ENCODE measurements at places on chromosomes 13 and 19. TPM values are rescaled to one million over a fixed set of nuclear protein-coding genes. Genes with fewer than 3 reads are reported as not detected.

Gene ZNF66
- total RNA-seq, result 3.9 TPM

Gene ZNF841
- total RNA-seq, result 26.6 TPM

Gene TPTE2
- total RNA-seq, result not detected

Gene ZNF20
- 2.8 TPM for total RNA-seq

DNA sequence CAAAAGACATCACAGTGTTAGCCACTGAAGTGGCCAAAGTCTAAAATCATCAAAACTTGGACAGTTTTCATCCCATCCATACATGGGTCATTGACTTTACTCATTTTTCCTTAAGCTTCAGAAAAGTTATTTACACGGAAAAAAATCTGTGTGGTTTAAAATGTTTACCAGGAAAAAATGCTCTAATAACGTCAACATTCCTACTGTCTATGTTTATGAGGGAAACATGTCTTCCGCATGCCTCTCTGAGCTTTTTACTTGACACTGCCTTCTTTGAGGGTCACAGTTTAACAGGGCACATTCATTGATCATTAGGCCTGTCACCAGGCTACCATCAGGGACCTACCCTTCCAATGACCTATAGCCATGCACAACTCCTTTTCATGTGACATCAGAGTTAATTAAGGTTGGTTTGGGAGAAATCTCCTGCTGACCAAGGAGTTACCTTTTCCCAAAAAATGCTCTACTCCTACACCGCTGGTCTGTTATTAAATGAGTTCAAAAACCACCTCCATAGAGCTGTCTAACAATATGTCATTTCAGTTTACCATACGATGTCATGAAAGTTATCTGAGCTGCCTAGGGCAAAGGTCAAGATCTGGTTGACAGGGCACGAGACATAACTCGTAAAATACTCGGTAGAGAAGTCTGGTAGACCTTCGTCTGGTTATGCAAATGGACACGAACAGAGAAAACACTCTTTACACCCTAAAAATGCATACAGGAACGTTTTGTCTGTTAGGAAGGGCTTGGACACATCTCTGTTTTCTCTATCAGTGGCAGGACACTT lies 17.8 kb downstream of the FLT1 start:
- no peaks in the 10 kb centered on the region for H3K36me3 ChIP-seq
- H3K27me3 ChIP-seq, result no peaks in the 10 kb centered on the region
- DNase-seq, result no peak
- no peaks in the 10 kb centered on the region for H3K4me1 ChIP-seq
- no peak overlapping the region for H3K4me3 ChIP-seq
- no peak overlapping the region for H3K27ac ChIP-seq

- peak within 1 kb of the TSS; percentile 16 for H3K27ac ChIP-seq
- no peaks in the 10 kb centered on the region for H3K27me3 ChIP-seq
- no peak for DNase-seq
- H3K36me3 ChIP-seq, result peaks cover 38% of the 10 kb centered on the region
- no peaks in the 10 kb centered on the region for H3K4me1 ChIP-seq
These were observed at the start of gene RINL for GRCh38 chr19:38877781-38878574. Gene RINL (minus strand): TSS chr19:38878275. CDS start chr19:38876742, 1,533 bp downstream.

DNA sequence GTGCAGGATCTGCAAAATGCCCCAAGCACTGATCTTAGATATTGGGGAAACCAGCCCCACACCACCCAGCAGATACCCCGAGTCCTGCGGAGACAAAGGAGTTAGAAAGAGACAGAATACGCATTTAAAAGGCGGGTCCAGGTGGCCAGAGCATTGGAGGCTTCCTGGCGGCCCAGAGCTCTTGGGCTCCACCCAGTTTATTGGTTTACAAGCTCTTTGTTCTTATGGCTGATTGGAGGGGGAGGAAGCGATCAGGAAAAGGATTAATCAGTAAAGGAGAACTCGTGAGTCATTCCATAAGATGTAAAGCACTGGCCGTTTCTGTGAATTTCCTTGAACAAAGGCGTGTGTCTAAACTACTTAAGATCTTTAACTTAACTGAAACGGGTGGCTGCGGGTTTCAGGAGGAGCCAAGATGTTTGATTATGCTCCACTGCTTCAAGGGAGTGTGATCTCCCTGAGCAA lies 926 bp downstream of the ZNF587 start:
- no peaks in the 10 kb centered on the region for H3K36me3 ChIP-seq
- peak overlapping the region; percentile 73 for H3K27ac ChIP-seq
- H3K4me1 ChIP-seq, result peaks cover 16% of the 10 kb centered on the region
- no peaks in the 10 kb centered on the region for H3K27me3 ChIP-seq

DNA sequence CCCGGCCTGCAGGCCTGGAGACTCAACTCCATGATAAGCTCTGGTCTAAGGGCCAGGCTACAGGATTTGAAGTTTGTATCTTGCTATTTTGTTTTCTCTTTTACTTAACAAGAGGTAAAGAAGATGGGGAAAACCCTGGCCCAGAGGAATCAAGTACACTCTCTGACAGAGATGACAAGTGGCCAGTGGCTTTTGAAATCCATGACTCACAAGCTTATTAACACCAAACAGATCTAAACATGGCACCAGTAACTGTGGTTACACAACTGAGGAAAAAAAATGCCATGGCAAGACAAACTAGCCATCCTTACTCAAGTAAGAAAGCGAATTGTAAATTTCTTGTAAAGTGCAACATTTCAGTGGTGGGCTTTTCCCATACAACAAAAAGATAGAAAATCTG lies 72.6 kb upstream of the SERTM1 start:
- no peaks in the 10 kb centered on the region for H3K36me3 ChIP-seq
- DNase-seq, result no peak
- H3K27me3 ChIP-seq, result no peaks in the 10 kb centered on the region
- H3K4me3 ChIP-seq, result no peak overlapping the region
- H3K27ac ChIP-seq, result no peak overlapping the region
- no peaks in the 10 kb centered on the region for H3K4me1 ChIP-seq

- no peaks in the 10 kb centered on the region for H3K27me3 ChIP-seq
- H3K4me1 ChIP-seq, result no peaks in the 10 kb centered on the region
- no peak overlapping the region for H3K27ac ChIP-seq
- DNase-seq, result no peak
These were observed 92.0 kb upstream of the WASF3 start for GRCh38 chr13:26465514-26465913.

DNA sequence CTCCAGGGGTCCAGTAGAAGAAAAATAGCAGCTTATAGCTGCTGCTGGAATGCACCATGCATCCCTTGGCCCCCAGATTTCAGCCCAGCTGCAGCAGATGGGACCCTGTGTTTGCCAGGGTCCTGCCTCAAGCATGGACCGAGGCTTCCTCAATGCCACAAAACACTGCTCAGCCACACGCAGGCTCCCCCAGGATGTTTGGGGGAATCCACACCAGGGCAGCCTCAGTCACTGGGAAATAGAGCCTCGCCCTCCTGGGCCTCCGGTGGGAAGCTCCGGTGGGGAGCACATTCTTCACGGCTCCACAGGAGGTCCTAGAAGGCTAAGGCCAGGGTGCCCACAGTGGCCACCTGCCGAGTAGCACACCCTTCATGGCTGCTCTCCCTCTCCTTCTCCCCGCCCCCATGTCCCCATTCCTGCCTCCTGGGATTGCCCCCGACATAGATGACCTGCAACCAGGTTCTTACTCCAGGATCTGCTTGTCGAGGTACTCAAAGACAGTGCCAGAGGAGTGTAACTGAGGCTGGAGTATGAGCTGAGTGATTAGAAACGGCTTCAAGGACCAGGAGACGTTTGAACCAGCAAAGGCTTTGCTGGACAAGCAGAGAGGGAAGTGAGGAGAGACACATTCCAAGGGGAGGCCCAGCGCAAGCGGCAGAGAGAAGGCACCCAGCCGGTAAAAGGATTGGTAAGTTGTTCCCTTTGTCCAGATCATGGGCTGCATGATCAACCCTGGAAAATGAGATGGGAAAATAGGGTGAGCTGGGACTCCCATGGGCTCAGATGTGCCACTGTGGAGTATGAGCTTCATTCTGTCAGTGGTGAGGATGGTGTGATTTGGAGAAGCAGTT lies 110.7 kb upstream of the UQCRFS1 start:
- no peak overlapping the region for H3K27ac ChIP-seq
- H3K36me3 ChIP-seq, result no peaks in the 10 kb centered on the region
- H3K4me1 ChIP-seq, result no peaks in the 10 kb centered on the region
- peak; percentile 40 for DNase-seq

GRCh38 chr19:43820098-43820883 lies 6.8 kb upstream of the ZNF283 start:
- H3K36me3 ChIP-seq, result no peaks in the 10 kb centered on the region
- no peaks in the 10 kb centered on the region for H3K27me3 ChIP-seq
- no peak overlapping the region for H3K27ac ChIP-seq
- peak; percentile 67 for DNase-seq
- peak overlapping the region; percentile 45 for H3K4me3 ChIP-seq

DNA sequence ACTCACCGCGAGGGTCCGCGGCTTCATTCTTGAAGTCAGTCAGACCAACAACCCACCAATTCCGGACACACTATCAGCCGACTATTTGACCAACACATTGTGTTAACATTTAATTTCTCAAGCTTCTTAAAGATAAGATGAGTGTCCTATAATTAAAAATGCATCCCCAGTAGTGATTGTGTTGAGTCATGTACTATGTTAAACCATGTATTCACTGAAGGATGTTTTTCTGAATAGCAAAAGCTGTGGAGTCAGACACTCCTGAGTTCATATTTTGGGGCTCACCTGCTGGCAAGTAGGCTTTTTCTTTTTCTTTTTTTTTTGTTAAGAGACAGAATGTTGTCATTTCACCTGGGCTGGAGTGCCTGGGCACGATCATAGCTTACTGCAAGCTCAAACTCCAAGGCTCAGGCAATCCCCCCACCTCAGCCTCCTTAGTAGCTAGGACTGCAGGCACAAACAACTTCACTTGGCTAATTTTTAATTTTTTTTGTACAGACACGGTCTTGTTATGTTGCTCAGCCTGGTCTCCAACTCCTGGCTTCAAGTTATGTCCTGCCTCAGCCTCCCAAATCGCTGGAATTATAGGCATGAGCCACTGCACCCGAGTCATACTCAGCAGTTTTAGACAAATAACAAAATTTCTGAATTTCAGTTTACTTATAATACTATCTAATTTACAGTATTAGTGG lies 606.9 kb downstream of the PCDH9 start:
- no peak overlapping the region for H3K27ac ChIP-seq
- no peak for DNase-seq
- no peak overlapping the region for H3K4me3 ChIP-seq
- no peaks in the 10 kb centered on the region for H3K4me1 ChIP-seq
- no peaks in the 10 kb centered on the region for H3K36me3 ChIP-seq

DNA sequence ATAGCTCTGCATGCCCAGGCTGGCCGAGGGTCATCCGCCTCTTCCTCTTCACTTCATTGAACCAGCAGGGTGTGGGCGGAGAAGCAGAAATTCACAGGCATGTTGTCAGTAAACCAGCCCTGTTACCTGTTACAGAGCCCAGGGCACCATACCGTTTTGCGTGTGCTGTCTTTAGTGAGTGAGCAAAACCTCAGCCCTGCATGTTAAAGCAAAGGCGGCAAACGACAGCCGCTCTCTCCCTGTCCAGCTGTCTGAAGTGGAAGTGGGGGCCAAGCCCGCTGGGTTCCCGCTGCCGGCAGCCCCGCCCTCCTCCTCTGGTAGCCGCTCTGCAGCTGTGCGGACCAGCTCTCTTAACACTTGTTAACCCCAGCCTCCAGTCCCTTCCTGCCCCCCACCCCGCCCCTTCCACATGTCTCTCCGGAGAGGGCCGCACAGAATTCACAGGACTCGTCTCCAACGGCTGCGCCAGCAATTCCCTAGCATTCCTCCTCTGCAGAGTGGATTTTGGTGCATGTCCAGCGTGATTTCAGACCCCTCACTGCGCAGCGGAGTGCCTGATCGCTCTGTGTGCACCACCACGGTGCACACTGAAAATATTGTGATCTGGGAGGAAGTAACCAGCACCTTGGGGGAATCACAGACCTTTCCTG lies 12.7 kb downstream of the KLHL26 start:
- peak overlapping the region; percentile 86 for H3K27ac ChIP-seq
- H3K4me3 ChIP-seq, result peak overlapping the region; percentile 25
- no peaks in the 10 kb centered on the region for H3K4me1 ChIP-seq

- H3K27ac ChIP-seq, result no peak overlapping the region
- DNase-seq, result no peak
- no peaks in the 10 kb centered on the region for H3K36me3 ChIP-seq
- no peak overlapping the region for H3K4me3 ChIP-seq
- H3K27me3 ChIP-seq, result no peaks in the 10 kb centered on the region
- H3K4me1 ChIP-seq, result no peaks in the 10 kb centered on the region
These were observed 7.3 kb upstream of the CCNE1 start for GRCh38 chr19:29804493-29804892.

DNA sequence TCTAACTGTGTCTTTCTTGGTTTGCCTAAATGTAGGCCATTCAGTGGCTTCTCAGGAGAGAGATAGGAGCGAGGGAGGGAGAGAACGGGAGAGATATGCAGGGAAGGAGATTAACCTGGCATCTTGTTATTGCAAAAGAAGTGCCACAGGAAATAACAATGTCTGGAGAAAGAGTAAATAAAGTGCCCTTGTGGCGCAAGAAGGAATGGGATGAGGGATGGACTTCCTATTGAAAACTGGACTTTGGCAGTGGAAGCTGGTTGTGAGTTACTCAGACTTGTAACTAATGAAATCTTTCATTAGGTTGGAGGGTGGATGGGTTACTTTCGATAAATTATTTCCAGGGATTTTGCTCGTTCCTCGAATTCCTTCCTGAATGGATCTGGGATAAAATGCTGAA lies 136.1 kb downstream of the LACC1 start:
- H3K4me1 ChIP-seq, result peaks cover 11% of the 10 kb centered on the region
- no peaks in the 10 kb centered on the region for H3K36me3 ChIP-seq
- no peak overlapping the region for H3K27ac ChIP-seq

- H3K27ac ChIP-seq, result peak overlapping the region; percentile 70
- no peak for DNase-seq
- peaks cover 26% of the 10 kb centered on the region for H3K4me1 ChIP-seq
- H3K4me3 ChIP-seq, result peak overlapping the region; percentile 55
- H3K27me3 ChIP-seq, result no peaks in the 10 kb centered on the region
These were observed 13.2 kb downstream of the GADD45B start for GRCh38 chr19:2488942-2489731.

- H3K4me1 ChIP-seq, result no peaks in the 10 kb centered on the region
- DNase-seq, result no peak
- H3K4me3 ChIP-seq, result no peak overlapping the region
- no peaks in the 10 kb centered on the region for H3K36me3 ChIP-seq
- no peak overlapping the region for H3K27ac ChIP-seq
These were observed 9.6 kb downstream of the IRGC start for GRCh38 chr19:43725468-43725867.

GRCh38 chr13:53775807-53776206 lies 747.2 kb downstream of the OLFM4 start:
- H3K27ac ChIP-seq, result no peak overlapping the region
- H3K27me3 ChIP-seq, result no peaks in the 10 kb centered on the region
- H3K4me1 ChIP-seq, result no peaks in the 10 kb centered on the region

GRCh38 chr13:19182536-19182935 lies 912 bp upstream of the TUBA3C start:
- no peak for DNase-seq
- no peaks in the 10 kb centered on the region for H3K4me1 ChIP-seq
- no peaks in the 10 kb centered on the region for H3K27me3 ChIP-seq
- no peaks in the 10 kb centered on the region for H3K36me3 ChIP-seq
